ENCODE measurements at places on chromosomes 11 and 22.

DNA sequence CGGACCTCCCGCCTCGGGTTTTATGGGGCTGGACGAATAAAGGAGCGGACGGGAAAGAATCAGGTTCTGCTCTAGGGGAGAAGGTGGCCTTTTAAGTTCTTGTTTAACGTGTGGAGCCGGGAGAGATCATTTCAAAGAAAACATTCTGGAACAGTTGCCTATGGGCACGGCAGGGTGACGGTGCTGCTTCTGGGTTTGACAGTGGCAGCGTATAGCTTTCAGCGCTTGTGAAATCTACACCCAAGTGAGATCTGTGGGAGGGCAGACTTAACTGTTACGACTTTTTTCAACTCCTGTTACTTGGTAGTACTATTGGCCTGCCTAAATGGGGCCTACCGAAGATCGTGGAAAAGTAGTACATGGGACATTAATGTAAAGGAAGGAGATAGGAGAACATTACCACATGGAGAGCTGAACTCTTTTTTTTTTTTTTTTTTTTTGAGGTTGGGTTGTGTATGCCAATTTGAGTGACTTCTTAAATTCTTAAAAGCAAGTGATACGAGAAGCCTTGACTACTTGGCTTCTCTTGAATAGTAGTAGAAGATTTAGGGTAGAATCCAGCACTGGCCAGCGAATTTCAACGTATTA lies 743 bp downstream of the USP47 start:
- peak; percentile 18 for DNase-seq

DNA sequence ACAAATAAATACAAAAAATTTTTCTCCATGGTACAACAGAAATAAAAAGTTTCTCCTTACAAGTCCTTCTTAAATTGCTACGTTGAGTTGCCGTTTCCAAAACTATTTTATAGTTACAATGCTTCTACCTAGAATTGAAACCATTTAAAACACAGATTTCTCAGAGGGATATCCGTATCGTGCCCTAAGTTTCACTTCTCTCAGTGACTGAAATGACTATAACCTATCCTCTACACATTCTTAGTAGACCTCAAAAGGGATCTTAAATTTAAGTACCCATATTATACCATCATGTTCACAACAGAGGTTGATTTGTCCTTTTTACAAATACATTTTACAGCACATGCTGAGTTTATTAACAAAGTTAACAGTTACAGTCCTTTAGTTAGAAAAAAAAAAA lies 44.1 kb downstream of the USP28 start:
- no peak for DNase-seq

DNA sequence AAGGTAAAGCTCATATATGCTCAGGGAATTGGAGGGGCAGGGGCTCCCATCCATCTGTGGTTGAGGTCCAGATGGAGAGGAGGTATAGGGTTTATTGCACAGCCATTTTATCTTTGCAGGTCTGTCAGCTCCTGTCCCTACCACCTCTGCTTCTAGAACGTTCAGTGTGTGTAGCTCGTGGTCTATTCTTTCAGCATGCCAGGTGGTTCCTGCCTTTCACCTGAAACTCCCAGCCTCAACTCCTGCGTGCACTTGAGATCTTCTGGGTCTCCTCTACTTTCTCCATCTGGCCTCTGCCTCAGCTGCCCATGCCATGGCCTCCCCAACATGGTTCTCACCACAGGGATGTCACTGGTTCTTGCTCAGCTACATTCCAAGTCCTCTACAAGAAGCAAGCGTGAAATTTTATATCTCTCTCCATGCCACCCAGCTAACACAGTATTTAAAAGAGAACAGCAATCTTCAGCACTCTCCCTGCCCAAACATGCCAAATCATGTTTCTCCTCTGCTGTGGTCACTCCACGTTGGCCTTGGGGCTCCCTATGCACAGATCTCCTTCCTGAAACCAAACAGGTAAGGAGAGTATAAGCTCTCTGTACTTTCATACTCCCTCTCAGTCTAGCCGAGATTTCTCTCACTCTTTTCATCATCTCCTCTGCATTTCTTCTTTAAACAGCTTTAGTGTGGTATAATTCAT lies 157.8 kb upstream of the TRPC6 start:
- no peak for DNase-seq

DNA sequence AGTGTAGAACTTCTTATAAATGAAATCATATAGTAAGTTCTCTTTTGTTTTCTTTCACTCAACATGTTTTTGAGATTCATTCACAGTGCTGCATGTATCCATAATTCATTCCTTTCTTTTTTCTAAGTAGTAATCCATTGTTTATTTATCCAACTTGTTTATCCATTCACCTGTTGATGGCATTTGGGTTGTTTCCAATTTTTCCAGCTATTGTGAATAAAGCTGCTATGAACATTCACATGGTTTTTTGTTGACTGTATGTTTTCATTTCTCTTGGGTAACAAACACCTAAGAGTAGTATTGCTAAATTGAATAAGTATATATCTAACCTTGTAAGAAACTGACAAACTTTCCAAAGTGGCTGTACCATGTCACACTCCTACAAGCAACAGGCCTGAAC lies 23.5 kb downstream of the MRTFA start:
- DNase-seq: no peak

GRCh38 chr11:128328955-128329551 lies 258.3 kb downstream of the ETS1 start:
- DNase-seq: no peak

DNA sequence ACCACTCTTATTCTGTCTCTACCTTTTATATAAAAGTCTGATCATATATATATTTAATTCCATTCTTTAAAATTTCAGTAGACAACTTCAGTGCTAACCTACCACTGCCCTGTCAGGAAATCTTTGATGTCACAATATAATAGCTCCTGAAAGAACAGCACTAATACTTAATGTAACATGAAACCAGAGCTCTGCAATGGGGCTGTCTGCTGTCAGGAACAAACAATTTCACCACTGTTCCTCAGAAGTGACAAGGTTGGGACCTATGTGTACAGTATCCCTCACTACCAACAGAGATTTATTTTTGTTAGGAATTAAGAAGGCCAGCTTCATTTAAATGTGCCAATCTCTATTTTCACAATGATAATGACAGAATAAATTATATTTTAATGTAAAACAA lies 165.5 kb upstream of the C11orf58 start:
- no peak for DNase-seq

- no peak for DNase-seq
Measured at GRCh38 chr11:94583866-94584500, 16.8 kb downstream of the PIWIL4 start.

- DNase-seq: no peak
Measured at GRCh38 chr22:48523761-48524160, 1303.9 kb downstream of the BRD1 start.

DNA sequence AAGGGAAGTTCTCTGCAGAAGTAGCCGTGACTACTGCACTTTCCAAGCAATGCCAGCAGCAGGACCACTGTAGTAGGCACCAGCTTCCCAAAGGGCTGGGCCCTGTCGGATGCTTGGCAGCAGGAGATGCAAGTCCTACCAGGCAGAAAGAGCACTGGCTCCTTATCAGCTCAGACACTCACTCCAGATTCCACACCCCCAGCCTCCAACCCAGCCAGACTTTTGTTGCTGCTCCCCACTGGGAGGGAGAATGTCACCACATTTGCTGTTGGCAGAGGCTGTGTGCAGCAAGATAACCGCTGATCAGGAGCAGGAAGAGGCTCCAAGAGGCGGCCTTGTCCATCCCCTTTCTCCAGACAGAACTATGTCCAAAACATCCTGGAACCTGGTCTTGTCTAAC lies 118.7 kb downstream of the C11orf58 start:
- no peak for DNase-seq

GRCh38 chr11:111770581-111771134 lies 4.5 kb upstream of the PPP2R1B start:
- no peak for DNase-seq

Measured in activated CD8-positive, alpha-beta memory T cell treated with anti-CD3 and anti-CD28 coated beads for 1 hour (primary cell).